ENCODE measurements at places on chromosomes 7 and 10. TPM values are rescaled to one million over a fixed set of nuclear protein-coding genes. Genes with fewer than 3 reads are reported as not detected.

- peaks cover 19% of the 10 kb centered on the region for H3K4me1 ChIP-seq
- no peak overlapping the region for H3K27ac ChIP-seq
- H3K4me3 ChIP-seq: no peak overlapping the region
- DNase-seq: no peak
- no peaks in the 10 kb centered on the region for H3K27me3 ChIP-seq
Observed at GRCh38 chr7:152574892-152575548, 100.9 kb downstream of the XRCC2 start.

Gene PDCD4
- total RNA-seq: 53.5 TPM

DNA sequence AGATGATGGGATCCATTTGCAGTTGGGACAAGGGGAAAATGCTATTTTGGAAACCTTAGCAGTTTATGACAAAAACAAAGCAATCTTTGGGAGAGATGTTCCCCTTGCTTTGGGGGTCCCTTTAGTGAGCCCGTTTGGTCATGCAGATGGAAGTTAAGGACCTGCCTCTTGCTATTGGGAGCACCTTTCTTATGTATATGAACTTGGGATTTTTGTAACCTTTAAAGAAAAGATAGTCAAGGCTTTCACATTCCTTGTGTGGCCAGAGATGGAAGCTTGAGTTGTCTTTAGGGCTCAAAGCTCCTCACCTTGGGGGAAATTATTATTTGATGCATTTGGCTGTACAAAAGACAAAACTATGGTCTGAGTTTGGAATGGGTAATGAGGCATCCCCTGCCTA is 179.0 kb upstream of the PLPP4 start:
- no peaks in the 10 kb centered on the region for H3K27me3 ChIP-seq
- H3K36me3 ChIP-seq: no peaks in the 10 kb centered on the region
- no peak overlapping the region for H3K4me3 ChIP-seq

Gene GPR15LG
- total RNA-seq: not detected

Gene SPOCK2
- total RNA-seq: 13.8 TPM

- no peak for DNase-seq
- H3K27me3 ChIP-seq: no peaks in the 10 kb centered on the region
- H3K4me3 ChIP-seq: no peak overlapping the region
- peaks cover 9% of the 10 kb centered on the region for H3K36me3 ChIP-seq
- no peak overlapping the region for H3K27ac ChIP-seq
- no peaks in the 10 kb centered on the region for H3K4me1 ChIP-seq
Observed at GRCh38 chr10:72557362-72557761, 68.5 kb downstream of the MICU1 start.

DNA sequence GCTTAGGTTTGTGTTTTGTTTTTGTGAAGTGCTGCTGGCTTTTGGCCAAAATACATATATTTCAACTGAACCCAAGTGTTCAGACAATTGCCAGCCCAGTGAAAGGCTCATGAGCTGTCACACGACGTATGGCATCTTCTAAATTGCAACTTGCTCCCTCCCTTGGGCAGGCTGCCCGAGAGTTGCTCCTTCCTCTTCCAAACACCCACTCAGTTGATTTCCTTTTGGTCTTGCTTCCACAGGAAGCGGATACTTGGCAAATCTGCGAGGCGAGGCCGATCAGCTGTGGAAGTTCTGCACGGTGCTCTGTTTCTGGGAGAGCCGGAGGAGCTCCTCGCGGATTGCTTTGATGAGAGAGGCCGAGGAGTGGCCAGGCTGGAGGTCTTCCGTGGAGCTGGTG is 39.6 kb upstream of the ATP6V0A4 start:
- no peak overlapping the region for H3K27ac ChIP-seq
- H3K27me3 ChIP-seq: no peaks in the 10 kb centered on the region
- no peak for DNase-seq
- no peaks in the 10 kb centered on the region for H3K4me1 ChIP-seq
